ENCODE measurements at places on chromosomes 7 and 10.
A peak's percentile ranks its signal among the peaks of the same experiment; 100 is the strongest.

- DNase-seq, result no peak
Measured at GRCh38 chr7:155953781-155954549, 141.7 kb upstream of the SHH start.

DNA sequence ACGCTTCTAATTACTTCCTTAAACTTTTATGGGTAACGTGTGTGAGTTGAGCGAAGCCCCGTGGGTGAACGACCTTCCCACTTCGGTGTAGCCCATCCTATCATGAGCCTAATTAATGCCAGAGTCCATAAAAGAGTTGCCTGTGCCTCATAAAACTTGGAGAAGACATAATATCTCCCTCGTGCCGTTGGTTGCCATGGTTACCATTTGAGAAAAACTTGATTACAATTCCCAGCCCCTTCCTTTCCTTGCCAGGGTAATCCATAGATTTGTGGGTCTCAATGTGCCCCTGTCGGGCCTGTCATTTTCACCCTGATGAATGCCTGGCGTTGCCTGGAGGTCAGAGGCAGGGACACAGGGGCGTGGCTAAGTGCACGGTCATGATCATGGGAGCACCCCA is 127.1 kb downstream of the GLRX3 start:
- no peak for DNase-seq

GRCh38 chr10:104617831-104618230 is 23.3 kb upstream of the SORCS3 start:
- DNase-seq, result no peak

DNA sequence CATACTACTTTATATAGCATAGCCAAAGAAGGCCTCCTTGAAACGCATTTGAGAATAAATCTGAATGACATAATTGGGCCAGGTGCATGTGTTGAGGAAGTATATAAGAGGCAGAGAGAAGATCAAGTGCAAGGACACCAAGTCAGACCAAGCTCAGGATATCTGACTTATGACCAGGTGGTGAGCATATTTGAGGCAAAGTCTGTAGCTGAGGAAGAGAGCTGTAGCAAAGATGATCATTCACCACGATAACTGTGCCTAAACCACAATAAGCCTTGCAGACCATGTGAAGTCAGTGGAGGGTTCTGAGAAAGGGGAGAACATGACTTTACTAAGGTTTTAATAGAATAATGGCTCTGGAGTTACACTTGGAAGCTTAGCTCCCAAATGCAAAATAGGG is 292.3 kb downstream of the SORCS1 start:
- DNase-seq, result no peak

DNA sequence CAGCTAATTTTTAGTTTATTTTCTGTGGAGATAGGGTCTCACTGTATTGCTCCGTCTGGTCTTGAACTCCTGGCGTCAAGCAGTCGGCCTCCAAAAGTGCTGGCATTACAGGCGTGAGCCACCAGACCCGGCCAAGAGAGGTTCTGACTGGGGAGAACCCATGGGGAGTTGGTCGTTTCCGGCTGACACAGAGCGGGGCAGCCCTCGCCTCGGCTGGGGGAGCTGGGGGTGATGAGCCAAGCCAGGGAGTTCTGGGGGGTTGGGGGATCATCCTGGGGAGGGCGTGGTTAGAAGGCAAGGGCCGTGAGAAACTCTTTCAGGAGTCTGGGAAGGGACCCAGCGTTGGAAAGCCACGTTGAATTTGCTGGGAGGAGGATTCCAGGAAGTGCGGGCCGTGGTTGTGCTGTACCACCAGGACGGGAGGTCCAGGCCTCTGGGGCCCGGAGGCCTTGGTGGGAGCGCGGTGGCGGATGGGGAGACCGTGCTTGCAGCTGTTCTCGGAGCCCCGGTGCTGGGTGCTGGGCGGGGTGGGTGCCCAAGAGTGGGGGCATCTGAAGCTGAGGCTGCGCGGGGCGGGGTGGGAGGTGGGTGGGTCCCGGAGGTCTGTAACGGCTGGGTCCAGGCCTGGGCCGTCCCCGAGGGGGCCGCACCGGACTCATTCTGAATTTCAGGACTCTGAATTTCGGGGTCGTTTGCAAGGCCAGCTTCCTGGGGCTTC is 8.4 kb upstream of the ZNF853 start:
- no peak for DNase-seq

DNA sequence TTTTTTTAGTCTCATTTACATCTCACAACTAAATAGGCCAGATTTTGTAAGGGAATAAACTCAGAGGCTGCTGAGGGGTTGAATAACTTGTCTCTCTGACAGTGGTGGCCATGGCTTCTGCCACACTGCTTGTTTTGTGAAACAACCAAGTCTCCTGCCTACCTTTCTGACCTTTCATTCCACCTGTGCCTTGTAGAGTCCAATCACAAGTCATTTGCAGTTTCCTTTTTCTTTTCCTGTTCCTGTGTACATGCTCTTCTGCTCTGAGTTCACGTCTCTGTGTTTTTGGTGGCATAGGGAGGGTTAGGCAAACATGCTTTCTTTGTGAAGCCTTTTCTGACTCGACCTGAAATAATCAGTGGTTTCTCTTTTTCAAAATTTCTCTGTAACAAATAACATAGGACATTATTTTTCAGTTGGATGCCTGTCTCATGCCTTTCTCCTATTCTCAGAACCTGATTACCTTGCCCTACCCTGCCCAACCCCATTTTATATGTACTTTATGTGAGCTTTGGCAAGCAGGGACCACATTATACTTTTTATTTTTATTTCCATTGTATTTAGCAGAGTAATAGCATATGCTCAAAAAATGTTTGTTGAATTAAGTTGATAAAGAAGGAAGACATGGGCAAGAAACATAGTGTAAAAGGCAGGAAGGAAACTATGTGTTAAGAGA is 81.7 kb downstream of the HDAC9 start:
- DNase-seq, result no peak

DNA sequence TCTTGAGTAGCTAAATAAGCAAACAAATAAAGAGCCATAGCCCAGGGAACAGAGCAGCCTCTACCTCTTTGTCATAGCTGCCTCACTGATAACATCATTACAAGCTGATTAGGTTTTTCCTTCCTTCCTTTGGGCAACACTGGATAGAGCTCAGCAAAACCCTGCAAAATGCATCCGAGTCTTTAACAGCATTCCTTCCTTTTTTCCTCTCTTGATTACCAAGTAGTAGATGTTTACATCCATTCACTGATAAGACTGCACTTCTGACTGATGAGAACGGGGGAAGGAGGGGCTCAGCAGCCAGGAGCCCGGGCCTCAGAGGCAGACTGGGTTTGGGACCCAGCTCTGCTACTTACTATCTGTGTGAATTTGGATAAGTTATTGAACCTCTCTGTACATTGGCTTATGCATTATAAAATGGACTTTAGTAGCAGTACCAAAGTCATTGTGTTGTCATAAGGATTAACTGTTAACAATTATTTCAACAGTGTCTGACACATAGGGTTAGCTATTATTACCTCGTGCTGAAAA is 214.2 kb downstream of the ANK3 start:
- no peak for DNase-seq

- peak; percentile 77 for DNase-seq
Measured at GRCh38 chr10:118459642-118460193, 117.6 kb upstream of the FAM204A start.

DNA sequence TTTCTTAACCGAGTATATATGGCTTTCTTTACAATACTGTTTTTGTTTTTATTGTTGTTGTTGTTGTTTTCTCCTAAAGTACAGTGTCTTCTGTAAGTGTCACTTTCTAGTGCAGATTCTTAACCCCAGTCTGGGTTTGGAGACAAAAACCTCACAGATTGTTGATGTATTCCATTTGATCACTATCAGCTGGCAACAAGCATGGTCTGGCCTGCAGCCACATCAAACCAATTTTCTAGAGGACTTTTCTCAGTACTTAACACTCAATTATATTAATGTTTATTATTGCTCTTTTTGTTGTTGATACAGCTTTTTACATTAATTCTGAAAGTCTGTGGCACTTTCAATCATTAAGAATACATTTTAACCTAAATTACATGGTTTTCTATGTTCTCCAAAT is 17.1 kb downstream of the LRRN3 start:
- no peak for DNase-seq

- no peak for DNase-seq
Measured at GRCh38 chr7:3027005-3027845, 16.4 kb downstream of the CARD11 start.

Data from SK-MEL-5 (cell line).